GM12891 (cell line): ENCODE measurements at places on chromosomes 11 and 22.

DNA sequence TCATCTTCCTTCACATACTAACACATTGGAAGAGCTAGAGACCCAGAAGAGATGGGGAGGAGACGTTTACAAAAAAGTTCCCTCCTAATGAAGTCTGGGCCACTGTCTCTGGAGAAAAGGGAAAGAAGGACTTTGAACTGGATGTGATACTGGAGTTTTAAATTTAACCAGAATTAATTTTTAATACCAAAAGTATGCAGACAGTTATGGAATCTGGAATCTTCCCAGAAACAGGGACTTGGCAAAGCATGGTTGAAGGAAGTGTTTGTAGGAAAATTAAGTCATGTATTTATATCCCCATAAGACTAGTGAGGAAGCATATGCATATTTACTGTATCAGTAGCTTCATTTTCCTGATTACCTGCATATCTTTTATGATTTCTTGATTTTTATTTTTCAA lies 215.5 kb downstream of the TTC28 start:
- no peak for DNase-seq

DNA sequence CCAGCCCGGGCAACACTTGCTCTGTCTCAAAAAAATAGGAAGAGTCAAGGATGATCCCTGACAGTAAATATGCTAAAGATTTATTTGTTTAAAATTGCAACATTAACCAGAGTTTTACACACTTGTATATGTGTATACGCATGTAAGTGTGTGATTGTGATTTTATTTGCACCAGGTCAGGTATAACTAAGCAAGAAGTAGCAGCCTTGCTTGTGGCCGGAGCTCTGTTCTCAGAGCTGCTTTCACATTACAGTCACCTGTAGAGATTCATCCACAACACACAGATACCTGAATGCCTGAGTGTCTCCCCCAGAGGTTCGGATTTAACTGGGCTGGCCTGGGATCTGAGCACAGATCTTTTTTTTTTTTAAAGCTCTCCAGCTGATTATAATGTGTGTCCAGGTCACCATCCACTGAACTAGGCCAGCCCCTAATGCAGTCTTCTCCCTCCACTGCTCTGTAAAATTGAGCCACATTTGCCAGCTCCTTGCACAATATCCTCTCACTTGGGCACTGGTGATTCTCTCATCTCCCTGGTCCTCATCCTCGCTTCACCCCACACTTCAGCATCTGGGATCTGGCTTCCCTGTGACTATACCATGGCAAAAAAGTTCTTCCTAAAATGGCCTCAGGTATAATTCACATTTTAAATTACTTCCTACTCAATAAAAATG lies 48.3 kb downstream of the LIF start:
- DNase-seq = no peak

GRCh38 chr11:9075556-9075955 lies 15.8 kb downstream of the SCUBE2 start:
- DNase-seq = no peak

DNA sequence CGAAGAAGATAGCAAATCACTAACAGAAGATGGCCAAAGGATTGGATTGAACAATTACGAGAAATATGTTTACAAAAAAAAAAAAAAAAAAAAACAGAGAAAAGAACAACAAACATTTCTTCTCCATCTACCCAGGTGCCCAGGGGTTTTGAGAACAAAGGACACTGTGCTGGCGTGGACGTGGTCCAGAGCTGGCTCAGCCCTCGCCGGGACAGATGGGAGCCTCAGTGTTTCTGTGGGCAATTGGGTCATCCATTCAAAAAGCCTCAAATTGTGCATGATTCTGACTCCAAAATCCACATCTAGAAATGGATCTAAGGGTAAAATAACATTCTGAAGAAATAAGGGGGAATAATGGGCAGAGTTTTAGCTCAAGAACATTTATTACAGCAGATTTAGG lies 63.1 kb downstream of the DHCR7 start:
- no peak for DNase-seq

DNA sequence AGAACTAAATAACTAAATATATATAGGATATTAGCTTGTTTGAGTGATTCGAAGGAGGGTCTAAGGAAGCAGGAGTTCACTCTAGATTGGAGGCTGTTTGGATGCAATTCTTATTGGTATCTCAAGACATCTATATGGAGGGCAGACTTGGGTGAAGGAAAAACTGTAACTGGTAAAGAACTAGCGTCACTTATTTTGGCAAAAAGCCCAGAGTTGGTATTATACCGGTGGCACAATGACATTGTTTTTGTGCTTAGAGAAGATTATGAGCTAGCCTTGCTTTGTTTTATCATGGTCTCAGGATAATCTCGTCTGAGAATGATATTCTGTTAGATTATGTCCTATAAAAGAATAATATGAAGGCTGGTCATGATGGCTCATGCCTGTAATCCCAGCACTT lies 6.0 kb upstream of the SLC35F2 start:
- DNase-seq = no peak

GRCh38 chr11:61120099-61120705 lies 17.9 kb downstream of the CD5 start:
- no peak for DNase-seq

DNA sequence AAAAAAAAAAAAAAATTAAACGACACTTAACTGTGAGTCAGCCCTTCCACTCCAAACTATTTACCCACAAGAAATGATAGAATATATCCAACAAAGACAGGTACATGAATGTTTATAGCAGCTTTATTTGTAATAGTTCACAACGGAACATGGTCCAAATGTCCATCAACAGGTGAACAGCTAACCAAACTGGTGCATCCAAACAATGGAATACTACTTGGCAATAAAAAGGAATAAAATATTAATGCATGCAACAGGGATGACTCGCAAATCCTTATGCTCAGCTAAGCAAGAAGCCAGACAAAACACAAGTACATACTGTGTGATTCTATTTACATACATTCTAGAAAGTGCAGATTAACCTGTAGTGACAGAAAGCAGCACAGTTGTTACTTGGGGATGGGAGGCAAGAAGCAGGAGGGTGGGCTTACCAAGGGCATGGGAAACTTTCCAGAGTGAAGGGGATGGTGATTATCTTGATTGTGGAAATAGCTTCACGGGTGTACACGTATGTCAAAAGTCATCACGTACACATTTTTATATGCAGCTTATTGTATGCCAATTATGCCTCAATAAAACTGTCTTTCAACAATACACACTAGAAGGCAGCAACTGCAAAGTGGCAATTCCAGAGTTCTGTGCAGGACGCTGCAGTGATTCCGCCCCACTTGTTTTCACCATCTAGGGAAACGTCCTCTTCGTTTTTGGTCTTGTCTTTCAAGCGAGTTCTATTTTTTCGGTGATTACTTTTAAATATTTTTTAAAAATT lies 6.7 kb upstream of the SF1 start:
- DNase-seq = no peak

- no peak for DNase-seq
Measured at GRCh38 chr11:62752994-62753735, 795 bp downstream of the ZBTB3 start.

DNA sequence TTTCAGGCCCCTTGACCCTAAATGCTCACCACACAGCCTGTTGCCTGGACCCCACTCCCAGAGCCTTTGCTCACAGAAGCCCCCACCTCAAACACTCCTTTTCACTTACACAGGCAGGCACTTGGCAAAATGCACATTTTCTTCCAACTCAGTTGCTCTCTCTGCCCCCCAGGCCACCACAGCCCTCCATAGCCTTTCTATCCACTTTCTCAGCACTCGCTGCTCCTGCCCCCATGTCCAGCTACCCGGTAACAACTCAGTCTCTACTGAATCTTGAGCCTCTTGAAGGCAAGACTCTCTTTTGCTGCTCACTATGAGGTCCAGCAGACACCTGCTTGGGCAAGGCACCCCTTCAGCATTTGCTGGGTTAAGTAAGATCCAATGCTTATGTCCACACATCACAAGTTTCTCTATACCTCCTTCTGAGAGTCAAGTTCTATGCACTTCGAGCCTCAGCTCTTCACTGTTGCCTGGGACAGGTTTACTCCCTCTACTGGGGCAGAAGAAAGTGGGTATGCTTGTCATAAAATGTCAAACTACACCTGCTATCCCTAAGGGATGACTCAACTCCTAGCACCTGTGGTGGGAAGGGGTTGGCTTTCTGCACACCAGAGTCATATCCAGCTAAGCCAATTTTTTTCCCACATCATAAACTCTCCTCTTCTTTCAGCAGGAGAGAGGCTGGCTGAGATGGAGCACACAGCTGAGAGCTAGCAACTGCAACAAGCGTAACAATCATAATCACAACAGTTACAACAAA lies 36.9 kb downstream of the MORC2 start:
- DNase-seq = no peak

- no peak for DNase-seq
Measured at GRCh38 chr11:102611291-102611690, 13.8 kb downstream of the MMP20 start.

DNA sequence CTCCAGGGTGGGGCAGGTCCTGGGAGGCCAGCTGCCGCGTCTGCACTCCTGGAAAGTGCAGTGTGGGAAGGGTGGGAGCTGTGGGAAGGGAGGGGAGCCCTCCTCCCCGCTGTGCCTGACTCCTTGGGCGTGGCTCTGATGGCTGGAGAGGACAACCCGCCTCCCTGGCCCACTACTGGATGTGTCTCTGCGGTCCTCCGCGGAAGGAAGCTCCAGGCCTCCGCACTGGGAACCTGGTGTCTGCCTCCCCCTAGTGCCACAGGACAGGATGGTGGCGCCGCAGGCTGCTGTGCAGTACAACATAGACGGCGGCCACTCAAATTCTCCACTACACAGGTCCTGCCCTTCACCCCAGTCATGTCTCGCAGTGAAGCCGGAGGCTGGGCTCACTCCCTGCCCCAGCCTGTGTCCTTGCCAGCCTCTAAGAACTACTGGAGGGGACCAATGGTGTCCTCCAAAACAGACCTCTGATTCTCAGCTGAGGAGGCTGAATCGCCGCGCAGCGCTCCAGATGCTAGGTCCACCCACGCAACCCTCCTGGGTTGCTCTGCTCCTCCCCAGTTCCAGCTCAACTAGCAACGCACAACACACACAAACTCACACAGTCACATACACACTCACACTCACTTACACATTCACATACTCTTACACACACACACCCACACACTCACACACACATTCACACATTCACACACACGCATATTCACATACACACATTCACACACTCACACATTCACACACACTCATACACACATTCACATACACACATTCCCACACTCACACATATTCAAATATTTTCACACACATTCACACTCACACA lies 12.4 kb upstream of the DSCAML1 start:
- no peak for DNase-seq

DNA sequence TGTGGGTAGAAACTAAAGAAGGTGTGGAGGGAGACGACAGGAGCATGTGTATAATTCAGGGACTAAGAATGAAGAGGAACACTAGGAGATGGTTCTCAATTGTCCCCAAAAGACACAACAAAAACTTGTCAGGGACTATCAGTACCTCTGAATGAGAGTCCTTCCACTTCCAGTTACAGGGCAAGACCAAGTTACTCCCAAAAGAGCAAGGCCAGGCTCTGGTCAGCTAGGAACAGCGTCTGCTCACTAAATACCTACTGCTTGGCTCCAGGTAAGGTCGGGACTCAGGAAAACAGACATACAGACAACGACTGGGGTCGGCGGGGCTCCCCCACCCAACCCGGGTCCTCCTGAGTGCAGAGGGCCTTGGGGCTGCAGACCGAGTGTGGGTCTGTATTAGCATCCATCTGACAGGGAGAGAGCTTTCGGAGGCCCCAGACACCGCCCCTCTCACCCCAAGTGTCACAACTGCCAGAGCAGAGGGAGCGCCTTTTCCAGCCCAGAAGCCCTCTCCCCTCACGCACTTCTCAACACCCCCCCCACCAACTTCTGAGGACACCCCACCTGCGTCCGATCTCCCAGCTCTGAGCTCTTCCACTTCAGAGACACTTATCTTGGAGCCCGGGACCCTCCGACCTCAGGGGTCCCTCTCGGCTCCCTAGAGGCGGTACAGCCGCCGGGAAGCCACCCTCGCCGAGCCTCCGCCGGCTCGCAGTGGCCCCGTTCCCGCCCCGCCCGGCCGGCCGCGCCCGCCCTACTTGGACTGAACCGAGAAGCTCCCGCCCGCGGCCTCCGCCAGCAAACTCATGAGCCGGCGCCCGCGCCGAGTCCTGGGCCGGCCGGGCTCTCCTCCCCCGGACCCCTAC lies 522 bp downstream of the RHOG start:
- DNase-seq = no peak

DNA sequence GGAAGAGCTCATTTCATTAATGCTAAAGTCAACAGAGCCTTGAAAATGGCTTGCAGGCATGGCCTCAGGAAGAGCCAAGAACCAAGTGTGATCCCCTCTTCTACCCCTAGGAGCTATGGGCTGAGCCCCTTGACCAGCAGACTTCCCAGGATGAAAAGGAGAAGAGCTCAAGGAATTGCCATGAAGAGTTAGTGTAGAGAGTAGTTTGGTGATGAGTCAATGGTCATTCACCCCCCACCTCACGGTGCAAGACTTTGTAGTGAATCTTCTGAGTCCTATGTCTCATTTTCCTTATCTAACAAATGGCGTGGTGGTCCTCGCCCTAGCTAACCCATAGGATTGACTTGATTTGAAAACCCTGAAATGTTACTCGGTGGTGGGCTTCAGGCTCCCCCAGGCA lies 422.4 kb upstream of the CADM1 start:
- no peak for DNase-seq

GRCh38 chr22:36858156-36858555 lies 2.6 kb upstream of the NCF4 start:
- DNase-seq = no peak

DNA sequence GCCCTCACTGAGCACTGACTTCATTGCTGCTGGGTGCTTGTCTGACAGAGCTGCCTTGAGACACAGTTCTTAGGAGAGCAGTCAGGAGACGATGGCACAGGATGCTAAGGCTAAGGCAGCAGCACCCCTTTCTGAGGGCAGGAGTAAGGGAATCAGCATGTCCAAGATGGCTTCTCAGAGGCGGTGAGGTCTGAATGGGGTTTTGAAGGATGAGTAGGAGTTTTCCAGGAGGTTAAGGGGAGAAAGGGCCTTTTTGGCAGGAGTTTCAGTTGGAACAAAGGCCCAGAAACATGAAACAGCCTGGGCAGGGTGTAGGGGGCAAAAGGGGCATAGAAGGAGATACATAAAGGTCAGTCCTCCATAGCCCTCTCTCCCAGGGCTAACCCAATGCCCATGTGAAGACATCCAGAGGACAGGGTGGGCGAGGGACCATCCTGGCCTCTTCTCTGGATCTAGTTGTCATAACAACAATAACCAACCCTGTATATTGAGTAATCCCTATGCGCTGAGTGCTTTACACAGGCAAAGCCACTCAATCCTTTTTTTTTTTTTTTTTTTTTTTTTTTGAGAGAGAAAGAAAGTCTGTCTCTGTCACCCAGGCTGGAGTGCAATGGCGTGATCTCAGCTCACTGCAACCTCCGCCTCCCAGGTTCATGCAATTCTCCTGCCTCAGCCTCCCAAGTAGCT lies 19.0 kb downstream of the CYTH4 start:
- no peak for DNase-seq
